Left kidney (tissue), 8 donors: ENCODE measurements at places on chromosomes 4 and X. TPM values are rescaled to one million over a fixed set of nuclear protein-coding genes. Genes with fewer than 3 reads are reported as not detected.

PLP2 gene
- polyA plus RNA-seq: 37.9 TPM

FAM114A1 gene
- 37.5 TPM for polyA plus RNA-seq

ITM2A gene
- 78.8 TPM for polyA plus RNA-seq

- no peak for DNase-seq
Observed at GRCh38 chr4:121304893-121305292, 75.9 kb downstream of the QRFPR start.

- DNase-seq: no peak
Observed at GRCh38 chr4:11525085-11525484, 96.4 kb upstream of the HS3ST1 start.

DNA sequence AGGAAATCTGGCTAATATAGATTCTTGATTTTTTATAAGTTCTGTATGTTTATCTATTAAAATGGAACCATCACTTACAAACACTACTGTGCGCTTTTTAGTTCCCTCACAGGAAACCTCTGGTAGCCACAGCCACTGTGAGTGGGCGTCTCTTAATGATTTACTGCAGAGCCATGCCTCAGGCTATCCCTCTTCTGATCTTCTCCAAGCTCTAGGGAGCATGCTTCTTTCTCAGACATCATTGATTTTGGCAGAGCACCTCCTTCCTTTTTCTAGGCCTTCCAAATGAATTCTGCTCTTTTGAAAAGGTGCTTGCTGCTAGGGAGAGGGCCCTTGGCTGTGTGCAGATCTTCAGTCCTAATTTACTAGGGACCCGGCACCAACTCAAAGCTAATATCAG, 61.1 kb upstream of the STS start:
- no peak for DNase-seq

- DNase-seq: no peak
Observed at GRCh38 chr4:2596611-2597010, 60.2 kb downstream of the FAM193A start.

- DNase-seq: no peak
Observed at GRCh38 chrX:129760155-129760554, 19.6 kb upstream of the SASH3 start.

GRCh38 chr4:104909376-104909775, 237.3 kb upstream of the TET2 start:
- no peak for DNase-seq

GRCh38 chr4:74054483-74055047, 16.1 kb upstream of the CXCL3 start:
- DNase-seq: no peak

- DNase-seq: no peak
Observed at GRCh38 chr4:29423836-29424721, 1296.1 kb upstream of the PCDH7 start.
